Stimulated activated CD4-positive, alpha-beta T cell treated with anti-CD3 and anti-CD28 coated beads, Interleukin-12 subunit alpha, Interleukin-12 subunit beta, amount 100 ng/mL, for 48 hours (primary cell): ENCODE measurements at places on chromosomes 11 and 22.

GRCh38 chr11:64150481-64151239, 15.3 kb downstream of the MACROD1 start:
- no peak for DNase-seq

DNA sequence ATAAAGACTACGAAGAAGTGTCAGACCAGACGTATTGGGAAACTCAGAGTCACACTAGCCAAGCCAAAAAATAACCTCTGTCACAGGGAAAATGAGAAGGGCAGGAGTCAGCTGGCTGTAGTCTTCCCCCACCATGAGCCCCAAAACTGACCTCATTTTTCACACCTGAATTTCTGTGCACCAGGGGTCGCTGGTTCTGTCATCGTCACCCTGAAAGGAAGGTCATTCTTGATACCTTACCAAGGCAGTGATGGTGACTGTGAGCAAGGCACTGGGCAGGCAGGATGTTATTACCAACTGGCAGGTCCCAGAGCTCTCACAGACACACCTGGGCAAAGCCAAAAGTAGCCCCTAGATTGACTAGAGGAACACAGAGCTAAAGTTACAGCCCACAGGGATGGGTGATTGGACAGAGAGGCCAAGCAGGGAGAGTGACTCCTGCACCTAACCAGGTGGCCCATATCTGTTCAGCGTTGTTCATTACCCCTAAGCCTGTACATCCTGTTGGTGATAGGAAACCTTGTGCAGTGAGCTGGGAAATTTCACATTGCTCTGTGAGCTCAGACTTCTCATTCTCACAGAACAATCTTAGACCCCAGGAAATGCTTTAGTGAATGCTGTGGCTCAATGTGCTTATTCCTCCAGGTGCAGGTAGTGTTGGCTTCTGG, 32.3 kb upstream of the OR56A1 start:
- no peak for DNase-seq

GRCh38 chr11:3959015-3959902, 103.8 kb downstream of the STIM1 start:
- no peak for DNase-seq

DNA sequence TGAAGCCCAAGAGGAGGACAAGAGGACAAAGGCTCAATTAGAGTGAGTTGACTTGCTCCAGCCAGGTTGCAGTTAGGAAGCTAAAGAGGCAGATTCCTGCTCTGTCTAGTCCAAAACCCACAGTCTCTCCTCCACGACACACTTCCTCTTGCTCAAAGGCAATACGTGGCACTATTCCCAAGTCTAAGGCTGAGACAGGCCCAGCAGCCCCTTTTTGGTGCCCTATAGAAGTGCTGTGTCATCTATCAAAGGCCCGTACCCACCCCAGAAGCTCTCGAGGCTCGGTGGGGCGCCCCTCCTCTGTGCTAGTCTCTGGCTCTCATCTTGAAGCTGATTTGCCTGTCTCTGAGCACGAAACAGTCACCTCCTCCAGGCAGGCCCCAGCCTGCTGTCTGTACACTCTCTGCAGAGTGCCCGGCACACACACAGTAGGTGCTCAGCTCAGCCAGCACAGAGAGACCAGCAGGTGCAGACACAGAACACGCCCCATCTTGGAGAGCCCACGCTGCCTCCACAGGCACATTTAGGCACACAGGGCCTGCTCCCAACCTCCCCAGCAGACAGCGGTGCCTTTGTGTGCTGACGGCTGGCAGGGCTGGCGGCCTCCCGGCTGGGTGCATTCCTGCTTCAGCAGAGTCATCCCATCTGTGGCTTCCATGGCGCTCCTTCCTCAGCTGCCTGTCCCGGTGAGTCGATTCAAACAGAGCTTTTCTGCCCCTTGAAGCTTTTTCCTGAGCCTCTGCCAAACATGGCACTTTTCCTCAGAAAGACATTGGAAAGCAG, 52.8 kb downstream of the MYH9 start:
- DNase-seq: no peak
